ENCODE measurements at places on chromosomes 4 and X.

GRCh38 chr4:29578329-29578728 is 1141.8 kb upstream of the PCDH7 start:
- DNase-seq: no peak

DNA sequence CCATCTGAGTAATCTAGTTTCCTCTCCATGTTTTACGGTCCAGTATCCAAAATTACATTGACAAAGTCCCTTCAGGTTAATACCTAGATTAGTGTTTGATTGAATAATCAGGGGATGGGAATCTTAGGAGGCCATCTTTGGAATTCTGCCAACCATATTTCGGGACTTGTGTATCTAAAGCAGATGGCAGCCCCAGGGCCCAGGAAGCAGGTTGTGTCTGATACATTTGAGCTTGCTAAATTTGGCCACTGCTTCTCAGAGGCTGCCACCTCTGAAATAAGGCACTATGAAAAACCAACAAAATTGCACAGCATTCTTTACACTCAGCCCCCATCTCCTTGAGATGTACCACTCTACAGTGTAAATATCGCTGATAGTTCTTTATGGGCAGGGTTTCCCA is 102.1 kb downstream of the ASB9 start:
- DNase-seq: no peak

GRCh38 chrX:68833855-68834331 is 5.1 kb downstream of the EFNB1 start:
- peak; percentile 18 for DNase-seq

- no peak for DNase-seq
Observed at GRCh38 chr4:153939570-153939969, 150.7 kb upstream of the SFRP2 start.

DNA sequence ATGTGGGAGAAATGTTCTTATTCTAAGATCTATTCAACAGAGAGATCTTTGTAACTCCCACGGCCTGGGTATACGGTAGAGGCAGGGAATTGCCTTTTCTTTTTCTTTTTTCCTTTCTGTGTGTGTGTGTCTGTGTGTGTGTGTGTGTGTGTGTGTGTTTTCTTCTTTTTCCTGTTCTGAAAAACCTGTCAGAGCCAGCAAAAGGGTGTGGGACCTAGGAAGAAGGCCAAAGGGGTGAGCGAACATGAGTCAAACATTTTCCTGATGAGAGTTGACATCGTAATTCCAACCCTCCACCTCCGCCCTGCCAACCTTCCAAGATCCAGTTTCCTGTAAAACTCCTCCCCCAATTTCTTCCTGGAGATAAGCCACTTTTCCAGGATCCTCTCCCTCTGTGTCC is 2.8 kb upstream of the CHIC2 start:
- no peak for DNase-seq

DNA sequence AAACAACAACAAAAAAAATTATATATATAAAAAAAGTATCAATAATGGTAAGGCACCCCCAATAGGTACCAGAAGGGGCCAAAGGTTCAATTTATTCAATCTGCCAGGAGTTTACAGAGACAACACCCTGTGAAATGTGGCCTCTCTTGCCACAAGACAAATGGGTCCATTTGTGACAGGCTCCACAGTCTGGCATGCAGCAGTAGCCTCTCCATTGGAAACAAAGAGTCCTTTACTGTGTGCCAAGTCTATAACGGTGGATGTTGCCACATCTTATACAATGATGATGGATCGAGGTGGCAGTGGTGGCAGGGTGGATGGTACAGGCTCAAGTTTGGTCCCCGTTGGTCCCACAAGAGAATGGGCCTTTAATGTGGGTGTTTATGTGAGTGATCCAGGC is 70.1 kb upstream of the SH3RF1 start:
- no peak for DNase-seq

- no peak for DNase-seq
Observed at GRCh38 chr4:81562093-81562492, 90.4 kb upstream of the RASGEF1B start.

DNA sequence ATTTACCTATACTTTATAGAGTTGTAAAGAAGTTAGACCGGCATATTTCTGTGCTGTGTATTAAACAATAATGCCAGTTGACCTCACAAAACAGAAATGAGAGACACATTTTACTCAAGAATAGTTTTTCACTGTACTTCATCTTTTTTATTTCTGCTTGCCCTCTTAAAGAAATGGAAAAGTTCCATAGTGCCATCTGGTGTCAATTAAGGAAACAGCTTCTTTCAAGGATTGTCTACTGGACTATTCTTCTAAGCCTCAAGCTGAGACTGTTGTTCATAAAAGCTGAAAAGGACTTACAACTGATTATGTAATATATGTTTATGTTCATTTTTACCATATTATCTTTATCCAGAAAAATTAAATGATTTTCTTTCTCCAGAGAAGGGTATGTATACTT is 1523.7 kb downstream of the ARAP2 start:
- peak; percentile 1 for DNase-seq

- DNase-seq: no peak
Observed at GRCh38 chr4:179521952-179522351, 2079.7 kb upstream of the AGA start.

- no peak for DNase-seq
Observed at GRCh38 chrX:135425026-135425965, 3.6 kb downstream of the SMIM10L2A start.

- DNase-seq: no peak
Observed at GRCh38 chr4:85717351-85717750, 242.4 kb downstream of the ARHGAP24 start.

DNA sequence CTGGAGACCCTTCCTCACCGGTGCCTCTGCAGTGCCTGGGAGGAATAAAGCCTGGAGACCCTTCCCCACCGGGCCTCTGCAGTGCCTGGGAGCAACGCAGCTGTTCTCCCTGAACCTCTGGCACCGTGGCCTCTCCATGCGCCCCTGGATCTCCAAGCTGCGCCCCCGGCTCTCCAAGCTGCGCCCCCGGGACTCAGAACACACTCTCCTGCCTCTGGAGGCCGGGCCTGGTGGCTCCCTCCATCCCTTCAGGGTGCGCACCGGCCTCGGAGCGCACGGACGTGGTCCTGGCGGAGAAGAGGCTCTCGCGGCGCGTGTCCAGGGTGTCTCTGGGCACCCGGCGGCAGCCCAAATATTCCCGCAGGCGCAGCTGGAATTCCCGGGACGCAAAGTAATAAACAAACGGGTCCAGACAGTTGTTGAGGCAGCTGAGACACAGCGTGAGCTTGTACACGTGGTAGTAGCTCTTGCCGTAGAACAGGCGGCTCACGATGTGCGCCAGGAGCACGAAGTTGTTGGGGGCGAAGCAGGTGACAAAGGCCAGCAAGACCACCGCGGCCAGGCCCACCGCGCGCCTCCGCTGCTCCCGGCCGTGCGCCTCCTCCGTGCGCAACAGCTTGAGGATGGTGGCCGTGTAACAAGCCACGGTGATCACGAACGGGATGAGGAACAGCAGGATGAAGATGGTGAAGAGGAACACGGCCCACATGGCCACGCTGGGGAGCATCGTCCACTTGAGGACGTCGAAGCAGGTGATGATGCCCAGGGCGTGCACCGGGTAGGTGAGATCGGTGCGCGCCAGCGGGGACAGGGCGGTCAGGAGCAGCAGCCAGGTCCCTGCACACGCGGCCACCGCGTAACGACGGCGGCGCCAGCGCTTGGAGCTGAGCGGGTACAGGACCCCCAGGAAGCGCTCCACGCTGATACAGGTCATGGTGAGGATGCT is 12.8 kb upstream of the ASMTL start:
- DNase-seq: no peak

DNA sequence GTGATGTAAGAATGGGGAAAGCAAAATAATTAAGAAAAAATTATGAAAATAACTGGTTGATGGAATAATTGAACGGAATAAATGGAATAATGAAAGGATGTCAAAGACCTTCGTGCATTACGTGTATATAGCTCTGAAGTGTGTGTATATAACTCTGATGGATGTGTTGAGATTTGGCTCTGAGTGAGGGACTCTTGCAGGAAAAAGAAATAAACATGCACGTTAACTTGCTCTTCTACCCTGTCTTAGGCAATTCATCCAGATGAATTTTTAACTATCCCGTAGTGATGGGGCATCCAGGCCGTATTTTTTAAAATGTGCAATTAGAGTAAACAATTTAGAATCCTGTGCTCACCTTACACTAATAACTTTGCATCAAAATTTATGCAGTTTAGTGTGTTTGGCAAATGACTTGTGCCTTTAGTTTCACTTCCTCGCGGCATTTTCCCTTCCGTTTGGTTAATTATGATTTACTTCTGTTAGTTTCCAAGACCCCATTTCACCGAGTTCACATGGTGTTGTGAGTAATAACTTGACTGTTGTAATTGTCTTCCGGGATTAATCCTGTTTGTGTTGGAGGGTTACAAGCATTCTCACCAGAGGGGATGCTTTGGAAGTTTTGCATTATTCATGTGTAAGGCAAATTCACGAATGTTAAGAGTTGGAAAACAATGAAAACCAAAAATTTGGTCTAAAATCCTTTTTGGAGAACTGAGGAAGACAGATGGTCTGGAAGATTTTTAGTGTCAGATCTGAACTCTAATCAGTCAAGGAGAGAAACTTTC is 256.5 kb upstream of the FAT1 start:
- no peak for DNase-seq

GRCh38 chr4:152160225-152160800 is 375.6 kb downstream of the FBXW7 start:
- DNase-seq: no peak

DNA sequence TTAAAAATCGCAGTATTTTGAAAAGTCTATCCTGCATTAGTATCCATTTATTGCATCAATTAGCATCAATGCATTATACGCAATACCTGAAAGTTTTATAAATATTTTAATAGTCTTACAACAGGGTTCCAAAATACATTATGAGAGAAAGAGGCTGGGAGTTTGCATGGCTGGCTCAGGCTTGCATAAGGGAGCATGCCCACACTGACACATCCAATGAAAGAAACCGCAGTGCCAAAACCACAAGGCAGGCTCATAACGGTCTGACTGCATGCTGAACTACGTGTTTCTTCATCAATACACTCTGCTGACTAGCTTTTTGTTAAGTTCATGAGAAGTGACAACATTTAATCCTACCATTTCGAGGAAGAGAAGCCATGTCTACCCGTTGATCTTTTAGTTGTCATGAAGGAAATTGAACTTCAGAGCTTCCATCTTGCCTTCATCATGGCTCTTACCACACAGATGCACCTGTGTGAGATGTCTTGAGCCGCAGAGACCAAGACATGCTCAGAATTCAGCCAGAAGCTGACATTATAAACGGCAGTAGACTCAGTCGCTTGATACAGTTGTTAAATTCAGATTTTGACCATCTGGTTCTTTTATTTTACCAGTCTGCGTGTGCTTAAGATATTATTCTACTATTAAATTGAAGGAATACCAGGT is 168.8 kb upstream of the FRG1 start:
- no peak for DNase-seq

- no peak for DNase-seq
Observed at GRCh38 chrX:72105436-72105835, 26.3 kb downstream of the RTL5 start.

- DNase-seq: no peak
Observed at GRCh38 chrX:18542905-18543304, 117.5 kb downstream of the CDKL5 start.

DNA sequence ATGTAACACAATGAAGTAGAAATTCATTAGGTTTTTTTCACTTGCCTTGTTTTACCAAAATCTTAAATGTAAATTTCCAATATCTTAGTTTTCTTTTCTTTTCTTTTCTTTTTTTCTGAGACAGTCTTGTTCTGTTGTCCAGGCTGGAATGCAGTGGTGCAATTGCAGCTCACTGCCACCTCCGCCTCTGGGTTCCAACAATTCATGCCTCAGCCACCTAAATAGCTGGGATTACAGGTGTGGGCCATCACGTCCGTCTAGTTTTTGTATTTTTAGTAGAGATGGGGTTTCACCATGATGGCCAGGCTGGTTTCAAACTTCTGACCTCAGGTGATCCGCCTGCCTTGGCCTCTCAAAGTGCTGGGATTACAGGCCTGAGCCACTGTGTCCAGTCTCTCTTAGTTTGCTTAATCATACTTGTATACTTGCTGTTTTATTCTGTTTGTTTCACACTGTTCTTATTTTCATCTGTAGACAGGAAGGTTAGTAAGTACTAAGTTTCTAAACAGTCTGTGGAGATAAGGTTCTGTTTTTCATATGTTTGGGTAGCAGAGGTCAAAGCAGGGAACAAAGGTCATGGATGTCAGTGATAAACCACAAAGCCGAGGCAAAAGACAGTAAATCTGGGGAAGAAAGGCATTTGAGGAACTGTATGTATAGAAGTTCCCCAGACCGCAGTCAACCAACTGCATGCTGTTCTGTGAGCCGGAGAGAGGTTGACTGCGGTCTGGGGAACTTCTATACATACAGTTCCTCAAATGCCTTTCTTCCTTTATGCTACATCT is 129.1 kb downstream of the CBR4 start:
- DNase-seq: no peak

- peak; percentile 83 for DNase-seq
Observed at GRCh38 chr4:30719454-30720020, 632 bp upstream of the PCDH7 start.

DNA sequence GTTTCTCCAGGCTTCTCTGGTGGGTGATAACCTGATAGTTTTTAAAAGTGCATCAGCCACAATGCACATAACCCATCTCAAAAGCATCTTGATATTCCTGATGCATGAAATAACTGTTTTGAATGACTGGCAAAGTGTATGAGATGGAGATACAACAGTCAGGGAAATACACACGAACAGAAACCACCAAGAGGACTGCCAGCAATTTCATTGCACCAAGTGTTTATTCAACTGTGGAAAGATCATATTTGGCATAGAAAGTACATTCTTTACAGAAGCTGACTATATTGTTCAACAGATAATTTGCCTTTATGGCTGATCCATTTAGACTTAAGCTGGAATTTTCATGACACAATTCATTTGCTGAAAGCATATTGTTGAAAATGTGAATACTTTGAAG is 139.5 kb downstream of the SLIT2 start:
- DNase-seq: no peak

- peak; percentile 42 for DNase-seq
Observed at GRCh38 chr4:95547715-95548471, 880 bp downstream of the UNC5C start.

DNA sequence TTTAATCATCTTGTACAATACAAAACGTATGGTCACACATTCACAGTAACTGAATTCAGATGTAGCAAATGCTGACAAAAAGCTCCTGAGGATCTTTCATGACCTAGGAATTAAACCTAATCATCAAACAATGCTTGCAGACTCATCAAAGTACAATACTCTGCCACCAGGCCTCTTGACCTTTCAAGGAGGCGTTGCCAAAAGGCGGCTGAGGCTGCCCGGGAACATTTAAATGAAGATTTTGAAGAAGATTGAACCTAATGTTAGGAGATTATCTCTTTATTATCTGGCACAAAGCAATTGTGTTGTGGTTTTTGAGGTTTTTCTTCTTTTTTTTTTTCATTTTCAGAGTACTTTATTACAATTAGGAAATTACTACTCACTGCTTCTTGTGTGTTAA is 340.5 kb downstream of the GALNTL6 start:
- no peak for DNase-seq

DNA sequence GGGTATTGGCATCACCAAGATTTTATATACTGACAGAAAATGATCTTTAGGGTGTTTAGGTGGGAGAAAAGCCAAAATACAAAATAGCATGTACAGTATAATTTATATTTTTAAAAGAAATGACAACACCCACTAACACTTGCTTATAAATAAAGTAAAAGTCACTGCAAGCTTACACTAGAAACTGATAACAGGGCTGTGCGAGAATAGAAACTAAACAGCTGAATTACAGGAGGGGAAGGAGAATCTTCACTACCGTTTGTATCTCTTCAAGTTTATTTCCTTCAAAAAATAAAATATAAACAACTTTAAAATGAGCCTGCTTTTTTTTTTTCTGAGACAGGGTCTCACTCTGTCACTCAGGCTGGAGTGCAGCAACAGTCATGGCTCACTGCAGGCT is 22.8 kb downstream of the GRSF1 start:
- no peak for DNase-seq

- no peak for DNase-seq
Observed at GRCh38 chrX:11474576-11474975, 181.4 kb downstream of the AMELX start.
